ENCODE measurements at places on chromosomes 3 and 15.
A peak's percentile ranks its signal among the peaks of the same experiment; 100 is the strongest.

- no peak for DNase-seq
These were observed 79.4 kb upstream of the CNTN3 start for GRCh38 chr3:74693696-74694393.

GRCh38 chr3:184261270-184261853 is at the start of gene CAMK2N2:
CAMK2N2 (minus strand) TSS chr3:184261553; CDS start chr3:184261285, 268 bp downstream.
- peak; percentile 32 for DNase-seq

DNA sequence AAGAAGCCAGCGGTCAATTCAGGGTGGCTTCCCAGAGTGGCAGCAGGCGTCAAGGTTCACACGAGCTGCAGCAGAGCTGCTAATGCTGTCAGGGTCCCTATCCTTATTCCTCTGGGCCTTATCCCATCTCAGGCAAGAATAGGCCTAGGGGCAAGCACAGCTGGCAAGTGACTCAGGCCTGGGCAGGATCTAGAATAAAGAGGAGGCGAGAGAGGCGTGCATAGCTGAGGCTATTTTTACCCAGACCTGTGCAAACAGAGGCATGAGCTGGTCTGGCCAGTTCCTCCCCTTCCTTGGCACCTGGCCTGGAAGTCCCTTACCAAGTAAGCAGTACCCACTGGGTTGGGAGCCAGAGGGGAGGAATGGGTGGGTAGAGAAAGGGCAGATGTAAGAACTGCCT is 12.2 kb upstream of the VIPR1 start:
- DNase-seq = no peak

- DNase-seq = no peak
These were observed 702.3 kb downstream of the SI start for GRCh38 chr3:164375995-164376394.

GRCh38 chr3:178318941-178319816 is 217.1 kb upstream of the KCNMB2 start:
- DNase-seq = no peak

DNA sequence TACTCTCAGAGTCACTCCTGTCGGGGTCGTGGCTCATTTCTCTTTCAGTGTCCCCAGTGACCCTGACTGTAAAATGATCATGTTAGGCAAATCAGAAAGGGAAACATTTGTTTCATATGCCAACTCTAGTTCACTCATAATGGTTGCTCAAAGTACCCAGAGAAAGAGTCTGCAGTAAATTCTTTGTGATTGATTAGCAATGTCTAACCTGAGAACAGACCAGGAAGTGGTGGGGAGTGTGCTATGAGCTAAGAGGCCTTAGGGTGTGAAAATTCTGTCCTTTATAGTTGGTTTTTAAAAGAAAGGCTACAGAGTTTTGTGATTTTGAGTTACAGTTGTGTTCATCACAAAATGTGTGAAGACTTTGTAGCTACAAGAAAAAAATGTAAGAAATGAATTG is 108.9 kb downstream of the EDEM1 start:
- DNase-seq = no peak

GRCh38 chr3:71693641-71694040 is 31.6 kb downstream of the EIF4E3 start:
- no peak for DNase-seq

Measured in stimulated activated CD4-positive, alpha-beta T cell treated with anti-CD3 and anti-CD28 coated beads, Interleukin-2, amount 100 ng/mL, for 4 hours (primary cell).